ENCODE measurements at places on chromosomes 16 and 17.
A peak's percentile ranks its signal among the peaks of the same experiment; 100 is the strongest.

GRCh38 chr16:53207810-53208752, 153.3 kb downstream of the CHD9 start:
- DNase-seq: peak; percentile 89

GRCh38 chr16:89253548-89254287, 36.2 kb downstream of the ZNF778 start:
- DNase-seq: no peak

GRCh38 chr16:3520413-3520812, 19.6 kb downstream of the CLUAP1 start:
- DNase-seq: peak; percentile 56

GRCh38 chr17:81726004-81726403, 13.9 kb downstream of the SLC25A10 start:
- no peak for DNase-seq

GRCh38 chr16:59108374-59108773, 374.3 kb upstream of the GOT2 start:
- no peak for DNase-seq

DNA sequence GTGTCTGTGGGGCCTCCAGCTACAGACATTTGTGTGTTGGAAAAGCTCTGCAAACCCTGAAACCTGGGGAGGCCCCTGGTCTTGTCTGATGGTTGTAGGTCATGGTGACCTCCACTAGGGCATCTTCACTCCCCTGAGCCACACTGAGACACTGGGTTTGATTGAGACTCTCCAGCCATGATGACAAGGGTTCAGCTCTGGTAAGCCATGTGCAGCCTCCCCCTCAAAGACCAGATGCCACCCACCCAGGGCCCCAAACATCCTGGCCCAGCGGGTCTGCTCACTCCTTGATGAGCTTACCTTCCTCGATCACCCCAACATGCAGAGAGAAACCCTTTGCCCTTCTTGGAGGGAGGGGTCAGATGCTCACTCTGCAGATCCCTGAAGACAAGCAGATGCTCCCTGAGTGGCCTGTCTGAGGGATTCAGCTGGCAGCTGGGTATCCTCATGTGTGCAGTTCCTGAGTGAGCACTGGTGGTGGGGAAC, 101.6 kb downstream of the METRNL start:
- DNase-seq: no peak

DNA sequence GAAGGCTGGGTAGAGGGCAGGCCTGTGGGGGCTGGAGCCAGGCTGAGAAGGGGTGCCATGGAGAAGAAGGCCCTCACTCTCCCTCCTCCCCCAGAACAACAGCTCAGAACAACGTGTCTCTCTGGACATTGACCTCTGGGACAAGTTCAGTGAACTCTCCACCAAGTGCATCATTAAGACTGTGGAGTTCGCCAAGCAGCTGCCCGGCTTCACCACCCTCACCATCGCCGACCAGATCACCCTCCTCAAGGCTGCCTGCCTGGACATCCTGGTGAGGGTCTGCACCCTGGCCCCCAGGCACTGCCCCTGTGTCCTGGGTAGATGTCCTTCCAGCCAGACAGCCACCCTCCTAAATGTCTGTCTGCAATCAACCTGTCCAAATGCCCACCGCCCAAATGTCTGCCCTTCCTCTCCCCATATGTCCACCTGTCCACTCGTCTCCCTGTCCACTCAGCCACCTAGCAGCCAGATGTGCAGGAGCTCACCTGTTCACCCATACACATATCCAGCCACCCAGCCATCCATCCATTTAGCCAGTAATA, 12.2 kb downstream of the GJD3 start:
- DNase-seq: no peak

GRCh38 chr17:50219939-50220465, 18.6 kb upstream of the COL1A1 start:
- peak; percentile 65 for DNase-seq

GRCh38 chr16:69812688-69813014, 50.5 kb downstream of the WWP2 start:
- peak; percentile 34 for DNase-seq

DNA sequence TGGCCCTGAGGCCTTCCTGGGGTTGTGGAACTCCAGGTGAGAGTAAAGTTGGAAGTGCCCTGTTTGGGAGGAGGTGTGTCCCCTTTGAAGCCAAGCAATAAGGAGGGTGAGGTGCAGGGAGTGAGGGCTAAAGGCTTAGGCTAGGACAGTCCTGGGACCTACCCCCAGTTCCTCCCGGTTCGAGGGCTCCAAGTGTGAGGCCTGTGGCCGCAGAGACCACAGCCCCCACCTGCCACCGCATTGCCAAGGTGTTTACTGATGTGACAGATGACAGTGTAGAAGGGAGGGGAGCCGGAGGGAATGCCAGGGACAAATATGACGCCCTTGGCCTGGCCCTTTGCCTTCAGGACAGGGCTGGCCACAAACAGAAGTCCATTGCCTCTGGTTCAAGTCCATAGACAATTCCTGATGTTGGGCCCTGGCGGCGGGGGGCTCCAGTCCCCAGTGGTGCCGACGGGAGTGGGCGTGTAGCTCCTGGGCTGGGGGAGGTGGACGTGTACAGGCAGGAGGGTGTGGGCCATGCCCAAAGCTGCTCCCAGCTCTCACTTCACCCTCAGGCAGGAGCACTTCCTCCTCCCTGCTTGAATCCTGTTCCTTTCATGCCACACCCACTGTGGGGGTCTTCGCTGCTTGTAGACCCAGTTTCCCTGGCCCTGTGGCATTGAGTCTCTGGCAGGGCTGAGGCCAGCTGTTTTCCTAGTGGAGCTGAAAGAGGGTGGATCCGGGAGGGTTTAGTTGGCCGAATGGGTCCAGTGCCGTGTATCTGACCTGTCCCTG, 3.2 kb downstream of the ADORA2B start:
- DNase-seq: no peak

GRCh38 chr16:57753448-57754353, 18.1 kb downstream of the KATNB1 start:
- DNase-seq: no peak
